ENCODE measurements at places on chromosomes 4 and X.
A peak's percentile ranks its signal among the peaks of the same experiment; 100 is the strongest.

GRCh38 chrX:21963269-21963668 lies 22.8 kb downstream of the SMS start:
- no peak for DNase-seq

DNA sequence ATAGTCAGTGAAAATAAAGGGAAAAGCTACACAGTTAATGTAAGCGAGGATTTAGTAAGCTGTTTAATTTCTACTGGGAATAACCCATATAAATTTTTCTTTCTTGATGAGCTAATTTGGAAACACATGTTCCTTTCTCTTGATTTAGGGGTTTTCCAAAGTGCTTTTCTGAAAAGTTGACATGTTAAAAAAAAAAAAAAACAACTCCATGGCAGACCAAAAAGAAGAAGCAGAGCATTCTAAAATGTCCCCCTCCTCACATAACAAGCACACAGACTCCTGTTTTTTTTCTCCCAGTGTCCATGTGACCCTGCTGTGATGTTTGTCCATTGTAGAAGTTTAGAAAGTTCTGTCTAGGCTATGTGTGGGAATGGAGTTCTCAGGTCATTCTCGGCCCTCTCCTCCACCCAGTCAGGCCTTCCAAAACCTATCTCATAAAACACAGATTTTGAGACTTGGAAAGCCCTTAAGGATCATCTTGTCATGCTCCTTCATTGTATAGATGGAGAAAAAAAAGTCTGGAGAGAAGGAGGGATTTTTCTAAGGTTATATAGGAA lies 792 bp downstream of the CLIC2 start:
- DNase-seq = no peak

DNA sequence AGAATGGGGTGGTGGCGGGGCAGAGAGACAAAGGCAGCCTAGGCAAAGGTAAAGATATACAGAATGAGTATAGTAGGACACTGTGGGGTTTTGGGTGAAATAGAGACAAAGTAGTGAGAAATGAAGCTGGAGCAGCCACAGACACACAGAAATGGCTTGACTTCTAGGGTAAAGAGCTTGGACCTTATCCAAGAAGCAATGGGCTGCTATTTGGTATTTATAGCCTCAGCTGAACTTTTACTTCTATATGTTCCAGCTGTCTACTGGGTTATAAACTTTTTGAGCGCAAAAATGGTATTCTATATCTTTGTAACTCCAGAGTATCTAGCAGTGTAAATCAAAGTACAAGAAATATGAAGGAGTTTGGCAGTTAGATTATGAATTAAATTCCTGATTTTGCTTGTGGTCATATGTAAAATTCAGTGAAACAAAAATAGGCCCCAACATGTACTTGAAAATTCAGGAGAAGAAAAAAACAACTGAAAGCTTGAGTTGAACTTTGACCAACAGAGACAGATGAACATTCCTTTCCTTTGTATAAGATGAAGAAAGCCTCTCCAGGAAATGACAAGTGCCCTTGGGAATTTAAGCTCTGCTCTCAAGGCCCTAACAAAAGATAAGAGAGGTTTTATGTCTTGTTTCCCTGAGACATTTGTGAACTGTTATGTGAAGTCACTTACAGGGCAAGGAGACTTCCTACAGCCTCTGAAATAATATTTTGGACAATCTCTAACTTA lies 354.1 kb downstream of the CHIC1 start:
- no peak for DNase-seq

- no peak for DNase-seq
These were observed 1317.0 kb downstream of the STIM2 start for GRCh38 chr4:28177641-28178040.

DNA sequence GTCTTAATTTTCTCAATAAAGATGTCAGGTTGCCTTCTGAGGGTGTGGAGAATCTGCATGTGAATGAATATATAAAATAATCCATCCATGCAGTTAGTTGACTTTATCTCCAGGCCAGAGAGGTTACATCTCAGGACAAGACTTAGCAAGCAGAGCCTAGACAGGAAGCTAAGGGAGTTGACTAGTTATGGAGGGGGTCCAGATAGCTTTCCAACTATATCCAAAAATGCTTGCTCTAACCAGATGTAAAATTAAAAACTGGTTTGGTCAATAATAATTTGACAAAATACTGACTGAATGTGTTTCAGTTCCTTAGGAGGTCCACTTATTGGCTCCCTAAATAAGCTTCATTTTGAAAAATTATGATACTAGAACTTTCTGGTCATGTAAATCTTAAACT lies 101.4 kb downstream of the PAPSS1 start:
- DNase-seq = no peak

- no peak for DNase-seq
These were observed 4.6 kb upstream of the RS1 start for GRCh38 chrX:18676470-18676869.

DNA sequence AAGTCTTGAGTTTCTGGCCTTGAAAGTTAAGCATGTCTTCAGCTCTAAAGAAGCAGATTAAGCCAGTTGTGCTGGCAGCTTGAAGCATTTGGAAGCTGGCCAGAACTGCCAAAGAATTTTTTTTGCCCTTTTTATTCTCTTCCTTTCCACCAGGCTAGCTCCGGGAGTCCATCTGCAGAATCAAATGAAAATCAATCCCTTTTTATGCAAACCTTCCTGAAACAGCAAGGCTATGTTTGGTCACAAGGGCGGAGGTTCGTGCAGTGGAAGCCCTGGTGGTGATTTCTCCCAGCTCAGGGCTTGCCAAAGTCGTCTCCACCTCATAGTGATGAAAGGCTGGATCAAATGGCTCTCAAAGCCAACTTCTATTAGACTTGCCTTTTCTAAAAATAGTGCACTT lies 21.6 kb upstream of the C4orf54 start:
- DNase-seq = no peak

DNA sequence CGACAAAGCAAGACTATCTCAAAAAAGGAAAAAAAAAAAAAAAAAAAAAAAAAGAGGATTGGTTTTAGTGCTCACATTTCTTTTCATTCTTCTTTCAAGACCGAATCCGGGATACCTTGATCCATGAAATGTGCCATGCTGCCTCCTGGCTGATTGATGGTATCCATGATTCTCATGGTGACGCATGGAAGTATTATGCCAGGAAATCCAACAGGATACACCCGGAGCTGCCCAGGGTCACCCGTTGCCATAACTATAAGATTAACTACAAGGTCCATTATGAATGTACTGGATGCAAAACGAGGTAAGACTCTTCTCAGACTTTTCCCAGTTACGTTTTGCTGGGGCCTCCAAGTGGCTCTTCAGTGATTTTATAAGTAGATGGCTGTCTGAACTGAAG lies 6.1 kb downstream of the CXCR3 start:
- no peak for DNase-seq

GRCh38 chrX:24646745-24647182 lies 383 bp downstream of the PCYT1B start:
- no peak for DNase-seq

GRCh38 chr4:67576538-67576937 lies 18.0 kb downstream of the STAP1 start:
- no peak for DNase-seq

DNA sequence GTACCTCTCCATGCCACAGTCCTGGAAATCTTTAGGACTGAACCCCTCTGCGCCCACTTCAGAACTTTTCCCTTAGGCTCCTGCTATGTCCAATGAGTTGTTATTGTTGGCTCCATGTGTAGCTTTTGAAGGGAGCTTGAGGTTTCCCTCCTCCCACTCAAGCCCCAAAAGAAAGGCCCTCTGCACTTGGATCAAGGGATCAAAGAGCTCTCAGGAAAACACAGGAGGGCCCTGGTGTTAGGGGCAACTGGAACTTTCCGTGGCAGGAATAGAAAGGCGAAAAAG lies 135.0 kb downstream of the RASL11B start:
- no peak for DNase-seq

DNA sequence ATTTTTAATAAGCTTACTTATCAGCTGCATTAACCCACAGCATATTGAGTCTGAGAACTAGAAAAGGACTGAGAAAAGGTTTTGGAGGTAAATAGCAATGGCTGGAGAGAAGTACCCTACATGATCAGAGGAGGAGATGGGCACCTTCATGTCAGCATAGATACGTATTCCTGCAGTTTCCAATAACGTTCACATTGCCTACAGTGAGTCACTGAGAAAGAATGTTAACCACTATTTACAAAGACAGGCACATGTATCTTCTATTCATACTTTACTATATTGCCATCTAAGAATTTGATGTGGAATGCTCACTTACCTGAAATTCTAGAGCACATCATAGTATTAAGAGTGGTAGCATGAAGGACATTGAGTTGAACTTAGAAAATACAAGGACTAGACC lies 92.5 kb downstream of the TLL1 start:
- DNase-seq = no peak

GRCh38 chrX:125757794-125758564 lies 408.1 kb downstream of the DCAF12L2 start:
- no peak for DNase-seq

DNA sequence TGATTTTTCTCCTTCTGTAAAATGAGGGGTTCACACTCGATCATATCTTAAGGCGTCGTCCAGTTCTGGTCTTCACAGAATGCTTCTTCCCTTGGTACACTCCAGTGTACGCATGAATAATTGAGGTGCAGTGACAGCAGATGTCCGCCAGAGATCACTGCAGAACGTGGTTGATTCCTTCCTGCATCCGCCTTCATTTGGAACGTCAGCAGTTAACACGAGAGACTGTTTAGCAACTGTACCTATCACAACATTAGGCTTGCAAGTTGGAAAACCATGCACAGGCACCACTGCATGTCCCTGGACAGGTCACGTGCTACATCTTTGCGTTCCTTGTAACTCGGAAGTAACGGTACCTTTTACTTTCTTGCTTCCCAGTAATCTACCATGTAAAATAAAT lies 66.0 kb upstream of the GEMIN8 start:
- DNase-seq = peak; percentile 17

- DNase-seq = no peak
These were observed 2.2 kb downstream of the NHS start for GRCh38 chrX:17377091-17377717.

DNA sequence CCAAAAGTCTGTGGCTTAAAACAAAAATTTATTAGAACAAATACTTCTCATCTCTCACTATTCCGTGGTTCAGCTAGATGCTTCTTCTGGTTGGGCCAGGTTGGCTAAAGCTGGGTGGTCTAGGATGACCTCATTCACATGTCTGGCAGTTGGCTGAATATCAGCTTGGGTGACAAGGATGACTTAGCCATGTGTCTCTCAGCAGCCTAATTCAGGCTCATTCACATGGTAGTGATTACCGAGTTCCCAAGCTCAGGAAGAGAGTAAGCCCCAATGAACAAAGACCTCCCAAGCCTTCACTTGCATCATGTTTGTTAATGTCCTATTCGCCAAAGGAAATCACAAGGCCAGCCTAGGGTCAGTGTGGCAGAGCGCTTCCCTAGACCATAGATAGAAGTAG lies 119.4 kb downstream of the FANCB start:
- DNase-seq = no peak

- no peak for DNase-seq
These were observed 879.2 kb upstream of the IGFBP7 start for GRCh38 chr4:57989430-57989829.

- DNase-seq = no peak
These were observed 1402.4 kb downstream of the FAM133A start for GRCh38 chrX:95076449-95076848.

- DNase-seq = peak; percentile 29
These were observed 63.2 kb downstream of the CLDN22 start for GRCh38 chr4:183256756-183257385.

GRCh38 chr4:121168446-121169281 lies 4.5 kb upstream of the TNIP3 start:
- DNase-seq = no peak

- no peak for DNase-seq
These were observed 167.2 kb downstream of the KDR start for GRCh38 chr4:54958236-54958635.

- DNase-seq = no peak
These were observed 332.1 kb downstream of the ARAP2 start for GRCh38 chr4:35912174-35912573.

DNA sequence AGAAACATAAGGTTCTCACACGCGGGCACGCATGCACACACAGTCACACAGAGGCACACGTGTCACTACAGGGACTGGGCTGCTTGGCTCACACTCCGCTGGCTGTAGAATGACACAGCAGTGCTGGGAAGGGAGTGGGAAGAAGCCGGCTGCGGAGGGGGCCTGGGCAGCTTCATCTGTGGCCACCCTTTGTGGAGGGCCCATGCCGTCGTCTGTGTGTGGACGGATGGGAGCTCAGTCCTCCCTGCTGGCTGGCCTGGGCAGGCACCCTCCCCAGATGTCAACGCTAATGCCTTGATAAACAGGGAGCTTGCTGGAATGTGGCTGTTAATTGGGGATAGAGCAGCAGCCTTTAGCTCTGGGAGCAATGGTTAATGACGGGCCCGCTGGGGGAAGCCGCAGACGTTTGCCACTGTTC lies 621.1 kb downstream of the BCOR start:
- DNase-seq = no peak

- no peak for DNase-seq
These were observed 59.9 kb downstream of the RTL9 start for GRCh38 chrX:110418316-110419235.

DNA sequence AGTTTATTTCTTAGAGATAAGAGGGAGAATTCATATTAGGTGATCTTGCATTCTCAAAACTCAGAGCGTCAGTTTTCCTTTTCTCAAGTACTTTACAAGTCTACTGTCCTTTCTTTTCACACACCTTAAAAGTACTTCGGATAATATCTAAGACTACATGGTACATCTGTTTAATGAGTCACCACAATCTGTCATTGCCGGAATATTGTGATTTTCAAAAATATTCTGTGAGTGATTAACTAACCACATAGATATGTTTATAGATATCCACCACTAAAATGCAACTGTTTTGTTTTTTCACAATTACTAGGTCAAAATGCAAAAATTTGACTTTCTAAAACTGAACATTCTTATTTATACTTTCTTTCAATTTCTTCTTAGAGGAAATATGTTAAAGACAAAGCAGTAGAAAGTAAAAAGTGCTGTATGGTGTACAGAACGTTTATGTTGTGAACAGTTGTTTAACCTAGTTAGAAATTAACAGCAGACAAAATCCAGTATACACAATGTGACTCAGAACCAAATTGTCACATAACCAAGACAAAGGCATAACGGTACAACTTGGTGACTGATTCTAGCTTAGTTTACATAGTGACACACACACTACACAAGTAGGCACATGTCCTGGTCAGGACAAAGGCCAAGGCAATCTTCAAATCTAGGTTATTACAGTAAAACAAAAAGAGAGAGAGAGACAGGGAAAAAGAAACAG lies 482.9 kb downstream of the NAF1 start:
- DNase-seq = no peak

- no peak for DNase-seq
These were observed 62.6 kb upstream of the FBXW7 start for GRCh38 chr4:152598454-152598853.

- DNase-seq = no peak
These were observed 19.2 kb upstream of the PLCXD1 start for GRCh38 chrX:261919-262352.

DNA sequence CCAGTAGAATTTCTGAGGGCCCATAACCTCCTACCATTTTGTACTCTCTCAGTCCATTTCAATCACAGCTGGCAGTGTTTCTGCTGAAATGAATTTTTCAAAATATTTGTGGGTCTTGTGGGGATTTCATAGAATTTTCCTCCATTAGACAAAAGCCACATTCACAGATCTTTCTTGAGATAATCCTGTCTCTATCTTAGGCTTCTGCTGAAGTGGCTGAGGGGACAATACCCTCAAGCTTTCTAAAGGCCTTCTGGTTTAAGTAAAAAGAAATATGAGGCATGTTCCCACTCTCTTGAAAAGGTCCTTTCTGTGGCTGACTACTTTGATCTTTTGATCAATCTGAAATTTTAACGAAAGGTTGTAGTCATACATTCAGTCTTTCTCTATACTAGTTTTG lies 1930.0 kb upstream of the AGA start:
- DNase-seq = no peak

Data from stimulated activated CD4-positive, alpha-beta T cell treated with anti-CD3 and anti-CD28 coated beads, Interleukin-1b, Interleukin-23, amount 100 ng/mL, for 4 hours (primary cell).